ENCODE measurements at places on chromosomes 4 and X.
A peak's percentile ranks its signal among the peaks of the same experiment; 100 is the strongest.

GRCh38 chrX:120365320-120365719 is 3.4 kb downstream of the ATP1B4 start:
- DNase-seq: peak; percentile 16

GRCh38 chrX:41480508-41481260 is 33.5 kb downstream of the NYX start:
- DNase-seq: no peak

DNA sequence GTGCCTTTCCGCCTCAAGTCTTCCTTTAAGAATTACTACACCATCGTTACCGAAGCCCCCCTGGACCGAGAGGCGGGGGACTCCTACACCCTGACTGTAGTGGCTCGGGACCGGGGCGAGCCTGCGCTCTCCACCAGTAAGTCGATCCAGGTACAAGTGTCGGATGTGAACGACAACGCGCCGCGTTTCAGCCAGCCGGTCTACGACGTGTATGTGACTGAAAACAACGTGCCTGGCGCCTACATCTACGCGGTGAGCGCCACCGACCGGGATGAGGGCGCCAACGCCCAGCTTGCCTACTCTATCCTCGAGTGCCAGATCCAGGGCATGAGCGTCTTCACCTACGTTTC is 2.2 kb downstream of the PCDH10 start:
- no peak for DNase-seq

DNA sequence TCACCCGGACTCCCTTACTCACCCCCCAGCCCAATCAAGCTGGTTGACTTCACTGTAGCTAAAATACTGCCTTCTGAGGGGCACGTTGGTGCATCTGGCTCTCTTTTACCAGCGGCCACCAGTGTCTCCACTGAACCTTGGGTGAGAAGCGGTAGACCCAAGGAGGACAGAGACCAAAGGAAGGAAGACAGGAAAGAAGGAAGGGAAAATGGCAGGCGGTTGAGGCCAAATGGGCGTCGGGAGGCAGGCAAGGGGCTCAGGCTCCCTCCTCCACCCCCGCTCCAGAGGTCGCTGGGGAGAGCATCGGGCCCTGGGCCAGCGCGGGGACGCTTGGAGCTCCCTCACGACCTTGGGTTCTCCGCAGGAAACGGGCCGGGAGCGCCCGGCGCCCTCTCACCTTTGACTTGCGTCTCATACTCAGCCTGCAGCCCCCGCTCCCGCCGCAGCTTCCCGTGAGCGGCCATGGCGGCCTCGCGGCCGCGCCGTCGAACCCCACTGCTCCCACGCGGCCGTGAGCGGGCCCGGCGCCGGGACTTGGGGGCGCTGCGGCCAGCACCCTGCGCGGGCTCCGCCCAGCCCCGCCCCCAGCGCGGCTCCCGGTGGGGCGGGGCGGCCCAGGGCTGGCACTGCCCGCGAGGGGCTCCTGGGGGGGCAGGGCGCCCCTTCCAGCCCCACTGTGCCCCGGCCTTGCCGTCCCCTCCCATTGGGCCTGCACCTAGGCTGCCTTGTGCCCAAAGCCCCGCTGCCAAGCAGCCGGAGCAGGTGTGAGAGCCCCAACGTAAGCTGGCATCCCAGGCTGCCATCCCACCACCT is at the start of gene ARHGAP4:
TSS of gene ARHGAP4 (minus strand) at position 526 of the 813 bp plus-strand sequence. CDS start at position 464, 62 bp downstream.
- DNase-seq: no peak

- DNase-seq: no peak
Observed at GRCh38 chrX:40780951-40781350, 45.6 kb upstream of the MED14 start.

GRCh38 chr4:24210332-24210902 is 320.6 kb upstream of the PPARGC1A start:
- DNase-seq: no peak

GRCh38 chr4:38675146-38676121 is 11.4 kb downstream of the KLF3 start:
- DNase-seq: peak; percentile 66

DNA sequence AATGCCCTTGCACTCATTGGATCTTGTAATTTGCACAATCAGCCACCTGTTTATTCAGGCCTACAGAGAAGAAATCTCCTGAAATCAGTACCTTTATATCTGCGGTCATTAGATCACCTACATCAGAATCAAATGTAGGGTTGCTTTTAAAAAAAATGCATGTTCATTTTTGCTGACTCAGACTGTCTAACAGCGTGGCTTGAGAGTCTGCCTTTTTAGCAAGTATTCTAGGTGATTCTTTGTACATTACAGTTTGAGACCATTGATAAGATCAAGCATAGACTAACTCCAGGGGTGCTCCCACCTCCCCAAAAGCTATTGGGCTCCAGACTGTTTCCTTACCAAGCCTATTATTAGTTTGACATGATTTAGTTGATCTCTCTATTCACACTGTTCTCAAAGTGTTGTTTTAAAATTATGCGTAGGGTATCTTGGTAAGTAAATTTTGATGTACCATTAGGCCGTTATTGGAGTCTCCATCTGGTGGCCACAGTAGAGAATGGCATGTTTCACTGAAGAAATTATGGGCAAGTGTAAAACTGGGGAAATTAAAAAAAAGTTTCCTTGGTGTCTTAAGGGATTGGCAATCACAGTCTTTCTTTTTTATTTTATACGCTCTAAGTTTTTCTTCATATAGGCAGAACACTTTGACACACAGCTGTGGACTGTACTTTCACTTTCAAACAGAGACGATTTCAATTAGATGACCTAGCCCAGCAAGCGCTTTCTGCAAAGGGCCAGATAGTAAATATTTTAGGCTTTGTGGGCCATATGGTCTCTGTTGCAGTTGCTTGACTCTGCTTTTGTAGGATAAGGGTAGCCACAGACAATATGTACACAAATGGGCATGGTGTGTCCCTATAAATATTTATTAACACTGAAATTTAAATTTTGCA is 33.7 kb upstream of the MSL3 start:
- peak; percentile 24 for DNase-seq

DNA sequence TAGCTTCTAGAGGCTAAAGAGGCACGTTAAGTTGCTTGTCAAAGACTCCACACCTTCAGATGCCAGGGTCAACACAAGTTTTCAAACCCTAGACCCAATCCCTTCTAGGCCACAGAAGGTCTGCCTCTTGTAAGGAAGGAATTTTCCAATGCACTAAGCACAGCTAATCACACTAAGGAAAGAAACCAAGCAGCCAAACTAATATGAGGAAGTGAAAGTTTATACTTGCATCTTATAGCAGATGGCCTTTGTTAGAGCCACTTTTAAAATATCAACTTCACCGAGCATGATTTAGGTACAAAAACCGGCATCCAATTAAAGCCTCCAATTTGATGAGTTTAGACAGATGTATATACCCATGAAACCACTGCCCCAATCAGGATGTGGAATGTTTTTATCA is 9.9 kb downstream of the FHL1 start:
- DNase-seq: no peak

DNA sequence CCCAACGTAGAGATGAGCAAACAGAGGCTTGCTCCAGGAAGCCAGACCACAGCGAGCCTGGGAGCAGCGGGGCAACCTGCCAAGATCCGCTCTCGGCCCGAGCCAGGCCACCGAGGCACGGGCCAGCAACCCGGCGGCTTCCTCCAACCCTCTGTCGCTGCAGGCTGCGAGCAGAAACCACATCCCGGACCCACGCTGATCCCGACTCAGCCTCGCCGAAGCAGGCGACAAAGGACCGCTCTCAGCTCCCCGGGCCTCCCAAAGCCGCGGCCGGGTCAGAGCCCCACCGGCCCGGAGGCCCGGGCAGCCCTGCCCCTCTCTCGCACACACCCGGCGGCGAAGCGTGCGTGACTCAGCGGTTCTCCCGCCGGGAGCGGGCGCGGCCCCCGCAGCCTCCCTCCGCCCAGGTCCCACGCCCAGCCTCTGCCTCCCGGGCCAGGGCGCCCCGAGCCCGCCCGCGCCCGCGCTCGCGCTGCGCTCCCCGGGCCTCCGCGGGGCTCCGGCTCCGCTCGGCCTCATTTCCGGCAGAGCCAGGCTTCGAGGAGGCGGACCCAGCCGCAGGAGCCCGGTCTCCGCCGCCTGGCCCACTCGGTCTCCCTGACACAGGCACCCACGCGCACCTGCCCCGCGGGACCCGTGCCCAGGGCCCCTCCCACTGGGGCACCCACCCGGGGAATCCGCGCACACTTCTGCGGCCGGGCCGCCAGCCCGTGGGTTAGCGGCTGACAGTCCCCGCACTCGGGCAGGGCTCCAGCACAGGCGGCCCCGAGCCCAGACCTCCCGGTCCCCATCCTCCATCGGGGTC is 1.7 kb downstream of the PPP2R2C start:
- no peak for DNase-seq

DNA sequence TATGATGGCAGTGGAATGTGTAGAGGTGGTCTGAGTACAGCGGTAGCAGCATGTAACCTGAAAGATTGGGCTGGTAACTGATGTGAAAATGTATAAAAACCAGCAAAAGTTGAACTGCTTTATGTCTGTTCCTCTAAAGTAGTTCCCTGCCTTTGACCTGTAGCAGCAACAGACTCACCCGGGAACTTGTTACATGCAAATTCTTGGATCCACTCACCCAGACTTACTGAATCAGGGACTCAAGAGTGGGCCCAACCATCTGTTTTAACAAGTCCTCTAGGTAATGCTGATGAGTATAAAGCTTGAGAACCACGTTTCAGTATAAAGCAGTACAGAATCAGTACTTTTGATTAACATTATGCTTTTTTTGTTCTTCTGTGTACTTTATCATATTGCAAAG is 84.7 kb downstream of the RAP1GDS1 start:
- no peak for DNase-seq

GRCh38 chr4:174119830-174120229 is 163.6 kb downstream of the FBXO8 start:
- DNase-seq: no peak

- DNase-seq: peak; percentile 30
Observed at GRCh38 chr4:5824635-5825034, 68.3 kb downstream of the CRMP1 start.

DNA sequence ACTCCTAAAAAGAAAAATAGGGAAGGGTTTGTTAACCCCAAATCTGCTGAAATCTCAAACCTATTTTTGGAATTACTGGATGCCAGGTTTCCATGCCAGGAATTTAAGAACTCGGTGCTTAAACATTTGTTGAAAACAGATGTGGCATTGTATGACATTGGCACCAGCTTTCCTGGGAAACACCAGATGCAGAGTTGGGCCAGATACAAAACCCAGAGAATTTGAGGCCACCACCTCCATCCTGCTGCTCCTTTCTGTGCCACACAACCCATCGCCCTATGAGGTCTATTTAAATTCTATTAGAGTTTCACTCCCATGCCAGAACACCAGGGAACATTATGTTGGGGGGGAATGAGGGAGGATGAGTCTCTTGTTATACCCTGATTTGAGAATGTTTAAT is 71.7 kb downstream of the ARAP2 start:
- DNase-seq: no peak

GRCh38 chr4:38004887-38005286 is 44.7 kb downstream of the PTTG2 start:
- DNase-seq: no peak

DNA sequence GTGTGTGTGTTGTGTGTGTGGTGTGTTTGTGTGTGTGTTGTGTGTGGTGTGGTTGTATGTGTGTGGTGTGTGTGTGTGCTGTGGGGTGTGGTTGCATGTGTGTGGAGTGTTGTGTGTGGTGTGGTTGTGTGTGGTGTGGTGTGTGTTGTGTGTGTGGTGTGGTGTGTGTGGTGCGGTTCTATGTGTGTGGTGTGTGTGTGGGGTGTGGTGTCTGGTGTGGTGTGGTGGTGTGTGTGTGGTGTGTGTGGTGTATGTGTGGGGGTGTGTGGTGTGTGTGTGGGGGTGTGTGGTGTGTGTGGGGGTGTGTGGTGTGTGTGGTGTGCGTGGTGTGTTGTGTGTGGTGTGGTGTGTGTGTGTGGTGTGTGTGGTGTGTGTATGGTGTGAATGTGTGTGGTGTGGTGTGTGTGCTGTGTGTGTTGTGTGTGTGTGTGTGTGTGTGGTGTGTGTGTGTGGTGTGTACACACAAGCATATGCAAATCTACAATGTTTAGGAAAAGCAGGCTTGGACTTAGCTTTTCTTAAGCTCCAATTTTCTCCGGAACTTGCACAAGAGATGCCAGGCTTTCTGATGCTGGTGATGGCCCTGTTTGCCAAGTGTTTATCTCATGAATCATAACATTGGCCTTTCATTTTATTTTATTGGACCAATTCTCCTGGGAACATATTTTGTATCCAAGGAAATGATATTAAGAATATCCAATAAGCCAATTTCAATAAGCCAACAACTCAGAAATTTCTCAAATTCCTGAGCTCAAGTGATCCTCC is 148.7 kb downstream of the SPATA18 start:
- no peak for DNase-seq

DNA sequence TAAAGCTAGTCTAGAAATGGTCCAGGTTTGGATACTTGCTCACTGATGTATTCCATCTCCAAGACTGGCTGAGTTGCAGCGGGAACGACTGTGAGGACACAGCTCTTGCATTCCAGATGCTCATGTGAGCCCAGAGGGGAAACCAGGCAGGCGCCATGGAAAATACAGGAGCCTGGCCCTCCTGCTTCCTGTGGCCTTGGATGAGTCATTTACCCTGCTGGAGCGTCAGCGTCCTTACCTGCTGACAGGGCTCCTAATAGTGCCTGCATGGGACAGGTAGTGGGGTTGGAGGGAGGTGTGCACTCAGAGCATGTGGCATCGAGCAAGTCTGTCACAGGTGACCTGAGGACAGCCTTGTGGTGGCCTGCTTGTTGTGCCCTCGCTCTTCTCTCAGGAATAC is 69.4 kb downstream of the NSG1 start:
- DNase-seq: no peak

DNA sequence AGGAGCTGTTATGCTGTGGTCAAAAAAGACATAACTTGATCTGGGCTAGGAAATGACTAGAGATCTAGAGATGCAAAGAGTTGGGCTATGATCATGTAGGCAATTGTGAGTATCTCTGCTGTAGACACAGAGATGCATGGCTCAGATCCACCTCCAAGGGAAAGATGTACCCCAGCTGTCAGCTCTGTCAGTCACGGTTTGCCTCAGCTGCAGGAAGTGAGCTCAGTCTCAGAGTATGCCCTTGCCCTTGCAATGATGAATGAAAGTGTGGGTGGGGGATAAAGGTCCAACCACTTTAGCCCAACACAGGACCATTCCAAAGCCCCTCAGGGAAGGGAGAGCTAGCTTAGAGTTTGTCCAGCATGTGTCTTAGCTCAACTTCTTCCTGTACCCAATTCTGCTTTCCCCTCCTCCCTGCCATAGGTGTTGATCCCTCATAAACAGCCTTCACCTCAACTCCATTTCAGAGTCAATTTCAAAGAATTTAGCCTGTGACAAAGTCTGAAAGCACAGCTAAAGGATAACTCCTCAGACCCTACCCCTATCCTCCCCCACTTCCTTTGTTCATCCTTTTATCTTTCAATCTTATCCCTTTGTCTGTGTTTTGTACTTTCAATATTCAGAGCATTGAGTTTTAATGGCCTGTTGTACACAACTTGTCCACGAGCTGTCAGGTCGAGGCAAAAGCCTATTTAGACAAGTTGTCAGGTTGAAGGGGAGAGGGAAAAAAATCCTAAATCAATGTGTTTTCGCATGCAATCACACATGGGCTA is 90.6 kb downstream of the MID1IP1 start:
- no peak for DNase-seq
